ENCODE measurements at places on chromosomes 13 and 19. TPM values are rescaled to one million over a fixed set of nuclear protein-coding genes. Genes with fewer than 3 reads are reported as not detected.
A peak's percentile ranks its signal among the peaks of the same experiment; 100 is the strongest.

Gene F2RL3
- not detected for total RNA-seq

Gene FCHO1
- total RNA-seq: 2.2 TPM

Gene IL4I1
- total RNA-seq: 0.40 TPM

Gene UHRF1
- total RNA-seq: 63.5 TPM

Gene SERP2
- total RNA-seq: 6.8 TPM

GRCh38 chr19:52101866-52102562 lies 6.4 kb upstream of the ZNF841 start:
- DNase-seq: no peak

DNA sequence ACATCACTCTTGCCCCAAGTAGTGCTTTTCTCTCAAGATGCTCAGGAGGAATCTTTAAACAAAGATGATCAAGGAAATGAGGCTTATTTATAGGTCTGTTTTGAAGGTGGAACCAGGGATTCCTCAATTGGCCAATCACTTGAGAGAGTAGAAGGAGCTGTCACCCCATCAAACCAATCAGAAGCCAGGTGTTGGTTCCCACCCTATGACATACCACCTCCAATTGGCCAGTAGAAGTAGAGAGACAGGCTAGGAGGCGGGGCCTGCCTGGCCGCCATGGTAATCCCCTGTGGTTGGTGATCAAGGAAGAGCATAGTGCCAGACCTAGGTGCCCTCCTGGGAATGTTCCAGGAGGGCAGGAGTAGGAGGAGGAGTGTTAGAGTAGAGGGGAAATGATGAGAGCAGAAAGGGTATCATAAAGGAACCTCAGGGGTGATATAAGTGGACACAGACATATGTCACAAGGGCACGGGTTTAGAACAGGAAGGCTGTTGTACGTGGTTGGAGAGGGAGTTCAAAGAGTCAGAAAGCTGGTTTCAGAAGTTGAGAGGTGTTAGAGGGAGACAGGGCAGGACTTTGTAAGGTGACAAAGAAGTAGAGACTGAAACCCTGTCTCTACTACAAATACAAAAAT lies 10.5 kb downstream of the PMIS2 start:
- no peak for DNase-seq

GRCh38 chr13:100139817-100140216 lies 50.9 kb downstream of the PCCA start:
- DNase-seq: no peak

DNA sequence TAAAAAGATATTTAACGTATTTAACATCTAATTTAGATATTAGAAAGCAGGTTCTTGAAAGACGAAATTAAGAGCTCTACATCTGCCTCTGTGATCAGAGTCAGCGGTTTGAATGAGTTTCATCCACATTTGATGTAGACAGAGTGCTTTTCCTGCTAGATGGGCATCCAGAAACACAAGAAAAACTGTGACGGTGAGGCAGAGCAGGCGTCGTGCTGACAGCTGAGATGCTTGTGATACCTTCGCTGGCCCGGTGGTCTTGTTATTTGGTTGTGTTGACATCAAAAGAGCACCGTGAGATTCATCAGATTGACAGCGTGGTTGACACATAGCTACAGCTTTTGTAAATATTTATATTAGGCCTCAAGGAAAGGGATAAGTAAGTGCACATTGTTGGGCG lies 399.1 kb downstream of the GPC5 start:
- no peak for DNase-seq

- peak; percentile 46 for DNase-seq
Measured at GRCh38 chr19:43651758-43652545, 12.3 kb upstream of the CADM4 start.

GRCh38 chr19:18090545-18091216 lies 3.9 kb upstream of the IL12RB1 start:
- DNase-seq: no peak

DNA sequence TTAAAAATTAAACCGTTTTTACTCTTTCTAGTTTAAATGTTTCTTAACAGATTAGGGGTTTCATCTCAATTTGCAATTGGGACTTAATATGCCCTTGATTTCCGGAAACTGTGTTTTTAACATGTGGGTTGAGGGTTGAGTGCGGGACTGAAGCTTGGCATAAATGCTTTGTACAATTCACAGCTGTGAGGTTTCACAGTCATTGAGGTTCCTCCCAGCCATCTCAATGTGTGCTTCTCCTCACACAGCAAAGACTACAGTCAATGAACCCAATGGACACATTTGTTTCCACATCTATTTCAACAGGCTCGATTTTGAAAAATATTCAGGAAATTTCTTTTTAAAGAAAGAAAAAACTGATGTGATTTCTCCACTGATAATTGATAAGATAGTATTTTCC lies 328.6 kb downstream of the TBC1D4 start:
- DNase-seq: no peak

DNA sequence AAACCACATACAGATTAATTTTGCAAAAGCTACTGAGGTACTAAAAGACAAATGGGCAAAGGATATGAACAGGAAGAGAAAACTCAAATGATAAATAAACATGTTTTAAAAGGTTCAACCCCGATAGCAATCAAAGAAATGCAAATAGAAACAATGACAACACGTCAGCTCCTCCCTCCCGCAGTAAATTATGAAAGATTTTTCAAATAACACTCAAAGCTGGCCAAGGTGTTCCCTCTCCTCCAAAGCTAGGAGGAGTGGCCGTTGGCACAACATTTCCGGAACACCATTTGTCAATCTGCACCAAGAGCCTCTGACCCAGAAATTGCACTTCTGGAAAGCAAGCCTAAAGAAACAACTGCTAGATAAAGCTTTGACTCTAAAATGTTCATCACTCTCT lies 28.3 kb downstream of the INSR start:
- DNase-seq: no peak

Measured in progenitor cell of endocrine pancreas (in vitro differentiated cells).